ENCODE measurements at places on chromosomes 3 and 15. TPM values are rescaled to one million over a fixed set of nuclear protein-coding genes. Genes with fewer than 3 reads are reported as not detected.

Gene KCNH8
- total RNA-seq, result under 0.01 TPM

- DNase-seq, result no peak
Measured at GRCh38 chr3:72008226-72008996, 223.5 kb upstream of the PROK2 start.

- DNase-seq, result peak; percentile 28
Measured at GRCh38 chr3:66037986-66038369, 740 bp downstream of the MAGI1 start.

GRCh38 chr3:66303491-66303901 is 82.7 kb downstream of the SLC25A26 start:
- DNase-seq, result no peak

DNA sequence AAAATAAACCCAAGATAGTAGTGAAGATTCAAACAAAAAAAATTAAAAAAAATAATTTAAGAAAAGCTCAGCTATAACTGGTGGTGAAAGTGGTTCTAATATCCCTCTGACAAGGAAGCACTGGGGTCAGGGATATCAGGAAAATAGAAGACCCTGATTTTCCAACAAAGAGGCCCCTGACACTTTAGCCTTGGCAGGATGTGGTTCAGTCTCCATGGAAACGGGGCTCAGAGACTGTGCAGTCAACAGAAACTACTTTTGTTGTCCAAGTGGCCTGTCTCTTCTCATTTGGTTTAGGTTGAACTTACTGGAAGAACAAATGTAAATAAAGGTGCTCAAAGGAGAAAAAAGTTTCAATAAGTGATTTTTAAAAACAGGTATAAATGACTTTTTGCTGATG is 27.2 kb downstream of the INTS14 start:
- DNase-seq, result peak; percentile 84

GRCh38 chr3:125143982-125144652 is 68.4 kb downstream of the SLC12A8 start:
- DNase-seq, result no peak

DNA sequence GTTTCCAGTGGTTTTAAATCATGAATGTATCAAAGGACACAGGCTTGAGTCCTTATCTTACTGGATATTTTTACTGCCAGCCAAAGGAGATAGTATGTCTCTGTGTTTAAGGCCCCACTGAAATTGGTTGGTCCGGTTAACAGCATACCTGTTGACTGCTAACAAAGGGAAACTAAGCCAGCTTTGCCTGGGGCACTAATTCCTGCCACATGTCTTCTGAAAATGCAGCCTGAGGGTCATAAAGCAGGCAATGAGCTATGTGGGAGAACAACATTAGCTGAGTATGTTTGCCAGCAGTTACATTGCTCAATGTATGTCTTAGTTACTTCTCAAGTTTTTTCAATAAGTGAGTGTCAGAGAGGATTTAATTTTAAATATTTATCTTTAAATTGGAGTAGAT is 12.4 kb downstream of the PLS1 start:
- DNase-seq, result no peak

DNA sequence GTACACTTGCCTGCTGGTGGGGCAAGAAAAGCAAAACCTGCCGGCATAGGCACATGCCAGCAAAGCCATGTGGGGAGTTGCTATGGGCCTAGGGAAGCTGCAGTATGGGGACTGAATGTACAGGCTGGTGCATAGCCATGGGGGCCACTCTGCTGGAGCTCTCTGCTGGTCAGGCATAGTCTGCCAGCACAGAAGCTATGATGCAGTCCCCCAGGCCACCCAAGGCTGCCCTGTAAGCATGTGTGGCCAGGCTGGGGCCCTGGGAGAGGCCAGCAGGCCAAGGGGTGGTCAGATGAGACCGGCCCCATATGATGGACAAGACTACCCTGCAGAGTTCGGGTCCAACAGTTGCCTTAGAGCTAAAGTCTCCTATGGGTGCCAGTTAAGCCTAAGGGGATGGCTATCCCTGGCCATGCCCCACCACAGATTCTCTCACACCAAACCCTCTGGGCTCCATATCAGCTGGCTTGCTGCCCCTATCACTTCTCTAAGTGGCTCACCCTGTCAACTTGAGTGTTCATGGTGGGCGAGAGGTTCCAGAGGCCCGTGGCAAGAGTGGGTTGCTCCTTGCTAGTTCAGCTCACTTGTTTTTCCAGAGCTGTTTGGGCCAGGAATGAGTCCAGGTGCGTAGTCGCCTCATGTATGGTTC is 41.8 kb downstream of the CEP63 start:
- DNase-seq, result no peak

DNA sequence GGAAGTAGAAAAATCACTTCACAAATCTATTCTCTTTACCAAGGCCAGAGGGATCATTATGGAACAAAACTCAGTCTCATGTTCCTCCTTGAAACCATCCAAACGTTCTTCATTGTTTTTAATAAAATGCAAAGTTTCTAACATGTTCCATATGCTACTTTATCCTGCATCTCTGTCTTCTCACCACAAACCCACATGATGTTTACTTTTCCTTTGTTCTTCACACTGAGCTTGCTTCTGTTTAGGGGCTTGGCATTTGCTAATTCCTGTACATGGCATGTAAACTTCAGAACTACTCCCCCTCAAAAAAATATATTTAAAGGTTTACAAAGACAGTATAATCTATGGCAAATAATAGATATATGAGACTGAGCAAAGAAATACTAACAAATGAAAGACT is 651.4 kb downstream of the OTOL1 start:
- DNase-seq, result no peak

- DNase-seq, result peak; percentile 72
Measured at GRCh38 chr3:66348704-66349103, 127.9 kb downstream of the SLC25A26 start.

- no peak for DNase-seq
Measured at GRCh38 chr3:133479895-133480669, 80.2 kb downstream of the BFSP2 start.

Measured in dermis blood vessel endothelial cell (primary cell).